Stimulated activated CD4-positive, alpha-beta T cell treated with anti-CD3 and anti-CD28 coated beads, Interleukin-2, amount 100 ng/mL, for 24 hours (primary cell): ENCODE measurements at places on chromosomes 6 and 20.

DNA sequence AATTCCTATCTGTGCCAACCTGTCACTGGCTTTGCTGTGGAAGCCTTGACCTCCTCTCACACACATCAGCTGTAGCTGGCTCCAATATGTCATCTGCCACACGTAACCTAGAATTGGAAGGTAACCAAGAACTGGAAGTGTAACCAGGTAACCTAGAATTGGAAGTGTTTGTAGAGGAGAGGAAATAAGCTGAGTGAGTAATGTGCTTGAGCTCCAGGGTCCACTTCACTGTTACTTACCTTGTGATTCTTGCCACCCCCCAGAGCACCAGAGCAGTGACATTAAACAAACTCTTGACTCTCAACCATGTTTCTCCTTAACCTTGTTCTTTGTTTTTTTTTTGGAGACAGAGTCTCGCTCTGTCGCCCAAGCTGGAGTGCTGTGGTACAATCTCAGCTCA lies 350.5 kb downstream of the NRN1 start:
- DNase-seq: no peak

- DNase-seq: no peak
These were observed 190.8 kb downstream of the TBC1D32 start for GRCh38 chr6:121143476-121143875.

DNA sequence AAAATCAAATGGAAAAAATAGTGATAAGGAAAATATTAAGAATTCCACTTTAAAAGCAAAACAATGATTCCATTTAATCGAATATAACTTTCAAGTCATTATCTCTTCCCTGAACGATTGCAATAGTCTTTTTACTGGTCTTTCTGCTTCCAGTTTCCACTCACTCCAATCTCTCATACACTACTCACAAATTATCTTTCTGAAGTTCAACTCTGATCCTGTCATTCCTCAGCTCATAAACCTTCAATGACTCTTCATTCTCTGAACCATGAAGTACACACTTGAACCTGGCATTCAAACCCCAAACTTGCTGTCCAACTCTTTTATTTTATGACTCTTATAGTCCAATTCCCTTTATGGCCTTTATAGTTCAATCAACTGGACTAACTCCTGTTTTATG lies 304.1 kb upstream of the TCF21 start:
- DNase-seq: no peak

DNA sequence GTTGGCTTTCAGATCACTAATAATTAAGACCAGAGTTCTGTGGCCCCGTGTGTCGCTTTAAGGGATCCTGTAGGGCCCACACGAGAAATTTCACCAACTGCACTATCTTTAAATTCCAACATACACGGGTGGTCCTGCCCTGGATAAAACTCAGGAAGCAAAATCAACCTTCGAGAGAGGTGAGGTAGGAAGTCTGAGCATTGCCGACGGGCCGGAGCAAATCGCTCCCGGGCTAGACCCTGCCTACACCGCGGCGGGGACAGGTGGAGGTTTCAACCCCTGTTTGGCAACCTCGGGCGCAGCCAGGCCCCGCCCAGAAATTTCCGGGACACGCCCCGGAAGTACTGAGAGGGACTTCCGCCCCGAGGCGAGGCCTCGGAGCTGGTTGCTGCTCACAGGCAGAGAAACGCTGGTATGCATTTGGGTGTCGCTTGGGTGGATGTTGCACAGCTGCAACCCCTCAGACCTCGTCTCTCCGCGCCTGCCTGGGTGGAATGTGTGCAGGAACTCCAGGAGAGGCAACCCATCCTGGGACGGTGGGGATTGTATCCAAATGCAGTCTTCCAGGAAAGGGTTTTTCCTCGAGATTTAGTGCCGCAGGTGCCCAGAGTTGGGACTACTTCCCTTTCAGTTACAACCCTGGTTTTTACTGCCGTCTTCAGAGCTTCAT lies 19.9 kb downstream of the ZKSCAN8 start:
- DNase-seq: peak; percentile 84

DNA sequence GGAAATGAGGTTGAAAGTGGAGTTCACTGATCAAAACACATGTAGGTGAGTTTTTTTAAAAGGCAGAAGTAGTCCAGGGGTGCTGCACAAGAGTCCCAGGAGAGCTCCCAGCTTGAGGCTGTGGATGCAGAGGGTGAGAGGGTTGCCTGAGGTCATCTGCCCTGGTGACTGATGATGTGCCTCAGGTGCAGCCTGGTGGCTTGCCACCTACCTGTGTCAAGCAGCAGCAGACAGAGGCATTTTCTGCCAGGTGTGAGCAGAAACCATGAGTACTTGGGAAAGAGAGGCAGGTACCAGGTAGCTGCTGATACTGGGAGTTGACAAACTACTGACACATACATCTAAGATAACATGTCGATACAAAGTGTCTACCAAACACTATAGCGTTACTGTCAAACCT lies 92.5 kb downstream of the SCP2D1 start:
- no peak for DNase-seq

GRCh38 chr20:3871550-3872265 lies 17.5 kb upstream of the PANK2 start:
- no peak for DNase-seq

- DNase-seq: no peak
These were observed 94.2 kb downstream of the STXBP5 start for GRCh38 chr6:147298461-147298860.

DNA sequence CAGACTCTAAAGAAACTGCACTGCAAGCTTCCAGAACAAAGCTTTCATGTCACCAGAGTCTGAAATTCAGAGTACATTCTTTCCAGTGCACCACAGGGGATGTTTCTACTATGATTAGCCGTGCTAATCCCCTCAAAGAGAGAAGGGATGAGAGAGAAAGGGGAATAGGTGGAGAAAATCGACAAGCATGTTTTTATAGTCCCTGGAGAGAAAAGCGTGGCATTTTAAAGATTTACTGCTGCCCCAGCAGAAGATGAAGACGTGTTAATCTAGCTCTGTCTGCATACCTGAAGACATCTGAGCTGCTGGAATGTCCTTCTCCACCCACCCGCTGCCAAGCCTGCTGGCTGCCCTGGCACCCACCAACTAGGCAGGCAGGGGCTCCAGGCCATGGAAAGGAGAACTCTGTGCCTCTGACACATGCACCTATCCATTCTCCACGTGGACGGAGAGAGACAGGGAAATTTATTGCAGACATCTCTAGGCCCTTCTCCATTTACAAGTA lies 4.1 kb downstream of the MYLK4 start:
- DNase-seq: no peak

DNA sequence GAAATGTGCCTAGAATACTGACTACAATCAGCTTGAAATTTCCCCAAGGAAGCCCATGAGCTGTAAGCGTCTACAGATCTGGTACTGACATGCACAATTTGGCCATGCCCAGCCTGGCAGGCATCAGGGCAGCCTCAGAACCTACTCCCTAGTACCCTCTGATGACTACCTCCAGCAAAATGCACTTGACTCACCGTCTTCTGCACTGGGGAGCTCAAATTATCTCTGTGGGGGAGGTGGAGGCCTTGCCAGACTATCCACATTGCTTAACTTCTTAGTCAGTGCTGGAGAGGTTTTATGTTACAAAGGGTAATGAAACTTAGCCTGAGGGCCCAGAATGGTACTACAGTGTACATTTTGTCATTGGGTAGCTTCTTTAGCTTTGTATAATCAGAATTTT lies 126.0 kb upstream of the ADGRF1 start:
- DNase-seq: no peak

- no peak for DNase-seq
These were observed 20.1 kb upstream of the ZNF451 start for GRCh38 chr6:57069920-57070331.

GRCh38 chr6:113694278-113695077 lies 162.7 kb upstream of the MARCKS start:
- DNase-seq: no peak

GRCh38 chr6:24064106-24064505 lies 61.9 kb upstream of the NRSN1 start:
- DNase-seq: no peak

- DNase-seq: no peak
These were observed 33.5 kb downstream of the GHRH start for GRCh38 chr20:37228082-37228481.
